ENCODE measurements at places on chromosomes 1 and 21. TPM values are rescaled to one million over a fixed set of nuclear protein-coding genes. Genes with fewer than 3 reads are reported as not detected.

DNA sequence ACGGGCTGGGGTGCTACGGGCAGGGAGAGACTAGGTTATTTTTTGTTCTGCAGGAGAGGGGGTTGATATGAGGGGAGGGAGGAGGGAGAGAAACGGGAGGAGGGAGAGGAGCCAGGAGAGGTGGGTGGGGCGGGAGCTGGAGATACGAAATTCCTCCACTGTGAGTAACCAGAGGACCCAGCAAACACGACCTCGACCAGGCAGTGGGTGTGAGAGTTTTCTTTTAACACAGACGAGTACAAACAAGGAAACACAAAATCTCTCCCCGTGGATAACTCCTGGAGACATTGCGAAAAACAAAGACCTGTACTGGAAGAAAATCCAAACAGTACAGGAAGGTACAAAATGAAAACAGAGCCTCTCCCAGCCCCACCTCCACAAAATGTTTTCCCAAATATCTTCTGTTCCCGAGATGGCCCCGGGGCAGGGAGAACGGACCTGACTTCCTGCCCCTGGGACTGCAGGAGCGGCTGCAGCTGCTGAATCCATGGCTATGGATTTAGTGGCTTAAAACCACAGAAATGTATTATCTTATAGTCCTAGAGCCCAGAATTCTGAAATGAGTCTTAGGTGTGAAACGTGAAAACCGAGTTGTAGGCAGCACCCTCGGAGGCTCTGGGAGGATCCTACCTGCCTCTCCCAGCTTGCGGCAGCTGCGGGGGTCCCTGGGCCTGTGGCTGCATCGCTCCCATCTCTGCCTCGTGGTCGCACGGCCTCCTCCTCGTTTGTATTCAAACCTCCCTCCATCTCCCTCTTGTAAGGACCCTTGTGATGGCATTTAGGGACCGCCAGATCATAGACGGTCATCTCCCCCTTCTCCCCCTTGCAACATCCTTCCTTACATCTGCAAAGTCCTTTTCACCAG is 82.2 kb downstream of the RIPK4 start:
- no peak for ATAC-seq

- ATAC-seq = no peak
These were observed 156.7 kb downstream of the BRINP3 start for GRCh38 chr1:190320952-190321351.

DNA sequence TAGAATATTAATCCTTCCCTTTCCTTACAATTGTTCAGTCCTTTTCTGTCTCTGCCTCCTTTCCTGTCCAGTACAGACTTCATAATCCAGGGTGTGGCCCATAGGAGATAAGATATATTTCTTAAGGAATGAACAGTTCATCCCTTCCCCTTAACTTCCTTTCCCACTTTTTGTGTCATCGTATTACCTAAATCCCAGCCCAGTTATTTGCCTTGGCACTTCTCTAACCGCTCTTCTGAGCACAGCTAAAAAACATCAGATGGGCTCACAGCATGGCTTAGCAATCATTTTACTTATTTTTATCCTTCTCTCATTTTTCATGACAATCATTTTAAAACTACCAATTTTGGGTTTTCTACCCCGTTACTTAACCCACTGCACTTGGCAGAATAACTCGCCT is 39.6 kb downstream of the F3 start:
- ATAC-seq = no peak

DNA sequence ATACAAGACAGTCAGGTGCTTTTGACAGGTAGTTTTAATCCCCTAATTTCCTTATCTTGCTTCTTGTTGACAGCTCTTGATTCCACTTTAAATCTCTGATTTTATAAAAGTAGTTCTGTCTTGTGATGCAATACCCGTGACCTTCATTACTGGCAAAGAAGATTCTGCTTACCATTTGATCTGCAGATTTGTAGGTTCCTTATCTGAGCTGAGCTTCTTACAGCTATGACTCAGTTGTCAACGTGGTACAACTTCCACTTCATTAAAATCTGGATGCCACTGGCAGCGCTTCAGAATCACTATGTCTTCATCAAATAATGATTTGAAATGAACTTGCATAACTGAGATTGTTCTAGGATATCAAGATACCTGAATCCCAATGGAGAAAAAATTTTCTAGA is 543.6 kb upstream of the B3GALT2 start:
- ATAC-seq = no peak

- ATAC-seq = no peak
These were observed 648.6 kb upstream of the CAMK1G start for GRCh38 chr1:208934933-208935332.

- ATAC-seq = no peak
These were observed 40.4 kb upstream of the GJA5 start for GRCh38 chr1:147800804-147801203.

DNA sequence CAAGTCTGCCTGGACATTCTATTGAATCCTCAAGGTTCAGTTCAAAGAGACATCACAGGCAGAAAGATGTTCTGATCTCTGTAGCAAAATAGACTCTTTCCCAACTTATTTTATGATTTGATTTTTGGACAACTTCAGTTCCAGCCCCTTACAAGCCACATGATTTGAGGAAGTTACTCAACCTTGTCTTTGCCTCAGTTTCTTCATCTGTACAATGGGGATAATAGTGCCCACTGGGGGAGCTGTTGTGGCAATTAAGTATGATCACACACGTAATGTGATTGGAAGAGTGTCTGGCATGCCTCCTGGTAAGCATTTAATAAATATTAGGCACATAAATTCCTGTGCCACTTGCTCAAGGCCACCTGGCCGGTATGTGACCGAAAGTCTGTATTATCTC is 130.6 kb downstream of the DAB1 start:
- ATAC-seq = no peak

SLC1A7 gene
- total RNA-seq = 1.6 TPM

GCSAML gene
- 0.31 TPM for total RNA-seq

SEC16B gene
- total RNA-seq = 3.8 TPM

RGS16 gene
- total RNA-seq = 1.4 TPM
